ENCODE measurements at places on chromosomes 16 and 17. TPM values are rescaled to one million over a fixed set of nuclear protein-coding genes. Genes with fewer than 3 reads are reported as not detected.
A peak's percentile ranks its signal among the peaks of the same experiment; 100 is the strongest.

DNA sequence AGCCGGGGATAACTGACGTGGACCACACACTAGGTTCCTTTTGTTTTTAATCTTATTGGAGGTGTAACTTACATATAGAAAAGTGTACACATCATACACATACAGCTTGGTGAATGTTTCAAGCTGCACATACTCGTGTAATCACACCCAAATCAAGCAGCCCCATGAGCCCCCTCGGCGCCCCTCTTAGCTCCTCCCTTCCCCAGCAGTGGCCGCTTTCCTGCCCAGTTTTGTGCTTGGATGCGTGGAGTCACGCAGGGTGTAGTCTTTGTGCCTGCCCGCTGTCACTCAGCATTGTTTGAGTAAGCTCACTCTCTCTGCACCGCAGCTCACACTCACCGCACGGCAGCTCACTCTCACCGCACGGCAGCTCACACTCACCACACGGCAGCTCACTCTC, 151.7 kb upstream of the CHMP6 start:
- ATAC-seq = no peak

The BRIP1 gene
- 3.9 TPM for total RNA-seq

DNA sequence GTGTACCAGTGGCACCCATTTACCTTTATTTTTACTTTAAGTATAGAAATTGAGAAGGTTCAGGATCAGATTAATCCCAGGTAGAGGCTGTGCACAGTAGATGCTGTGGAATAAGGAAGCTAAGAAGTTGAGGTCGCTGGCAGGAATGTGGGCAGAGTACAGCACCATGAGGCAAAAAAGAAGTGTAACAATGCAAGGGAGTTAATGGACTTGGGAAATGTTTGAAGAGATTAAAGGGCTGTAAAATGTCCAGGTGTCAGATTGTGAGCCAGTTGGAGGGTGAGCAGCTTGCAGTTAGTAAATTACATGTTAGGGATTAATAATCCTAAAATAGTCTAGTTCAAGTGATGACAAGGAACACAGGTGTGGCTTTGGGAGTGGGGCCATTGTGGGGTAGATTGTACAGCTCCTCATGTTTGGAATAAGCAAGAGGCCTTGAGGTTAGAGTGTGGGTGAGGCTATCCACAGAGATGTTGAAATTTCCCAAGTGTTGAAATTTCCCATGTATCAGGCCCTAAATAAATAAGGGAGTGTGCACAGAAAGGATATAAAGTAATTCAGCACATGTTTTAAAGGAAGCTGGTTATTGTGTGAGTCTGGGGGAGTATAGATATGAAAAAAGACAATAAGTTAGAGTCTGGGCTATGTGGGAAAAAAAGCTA, 21.5 kb downstream of the TAT start:
- ATAC-seq = peak; percentile 23

DNA sequence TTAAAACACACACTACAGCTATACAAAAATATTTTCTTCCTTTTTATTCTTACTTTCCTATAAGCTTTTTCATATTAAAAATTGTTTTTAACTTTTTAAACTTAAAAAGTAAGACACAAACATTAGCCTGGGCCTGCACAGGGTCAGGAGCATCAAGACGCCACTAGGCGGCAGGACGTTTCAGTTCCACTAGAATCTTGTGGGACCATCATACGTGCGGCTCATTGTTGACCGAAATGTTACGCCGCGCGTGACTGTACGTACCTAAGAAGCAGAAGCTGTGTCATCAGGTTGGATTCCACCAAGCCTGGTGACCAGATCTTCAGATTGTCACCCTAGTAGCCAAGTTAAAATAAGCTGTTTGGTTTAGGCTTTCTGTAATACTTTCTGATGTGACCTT, 47.1 kb downstream of the USP10 start:
- no peak for ATAC-seq

DNA sequence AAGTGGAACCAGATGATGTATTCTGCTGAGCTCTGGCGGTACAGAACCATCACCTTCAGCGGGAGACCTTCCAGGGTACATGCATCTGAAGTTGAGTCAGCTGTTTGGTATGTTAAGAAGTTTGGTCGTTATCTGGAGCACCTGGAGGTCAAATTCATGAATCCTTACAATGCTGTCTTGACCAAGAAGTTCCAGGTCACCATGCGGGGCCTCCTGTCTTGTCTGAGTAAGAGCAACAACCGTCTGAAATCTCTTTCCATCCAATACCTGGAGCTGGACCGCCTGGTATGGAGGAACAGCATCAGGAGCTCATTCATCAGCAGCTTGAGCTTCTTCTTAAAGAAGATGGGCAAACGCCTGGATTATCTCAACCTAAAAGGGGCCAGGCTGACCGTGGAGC, 4.0 kb downstream of the FBXO39 start:
- ATAC-seq = no peak

DNA sequence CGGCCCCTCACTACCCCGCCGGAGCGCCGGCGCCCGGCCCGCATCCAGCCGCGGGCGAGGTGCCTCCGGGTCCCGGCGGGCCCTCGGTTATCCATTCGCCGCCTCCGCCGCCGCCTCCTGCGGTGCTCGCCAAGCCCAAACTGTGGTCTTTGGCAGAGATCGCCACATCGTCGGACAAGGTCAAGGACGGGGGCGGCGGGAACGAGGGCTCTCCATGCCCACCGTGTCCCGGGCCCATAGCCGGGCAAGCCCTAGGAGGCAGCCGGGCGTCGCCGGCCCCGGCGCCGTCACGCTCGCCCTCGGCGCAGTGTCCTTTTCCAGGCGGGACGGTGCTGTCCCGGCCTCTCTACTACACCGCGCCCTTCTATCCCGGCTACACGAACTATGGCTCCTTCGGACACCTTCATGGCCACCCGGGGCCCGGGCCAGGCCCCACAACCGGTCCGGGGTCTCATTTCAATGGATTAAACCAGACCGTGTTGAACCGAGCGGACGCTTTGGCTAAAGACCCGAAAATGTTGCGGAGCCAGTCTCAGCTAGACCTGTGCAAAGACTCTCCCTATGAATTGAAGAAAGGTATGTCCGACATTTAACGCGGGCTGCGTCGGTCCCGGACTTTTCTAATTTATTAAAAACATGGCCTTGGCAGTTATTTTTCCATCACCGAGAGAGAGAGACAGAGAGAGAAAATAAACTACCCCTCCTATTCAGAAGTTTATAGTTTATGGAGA, 2.8 kb downstream of the IRX5 start:
- ATAC-seq = no peak

GRCh38 chr17:33858682-33859081, 396.4 kb upstream of the CCL2 start:
- ATAC-seq = no peak

The NR1D1 gene
- total RNA-seq = 14.6 TPM

- no peak for ATAC-seq
Observed at GRCh38 chr17:63571632-63572310, 21.5 kb downstream of the DCAF7 start.

DNA sequence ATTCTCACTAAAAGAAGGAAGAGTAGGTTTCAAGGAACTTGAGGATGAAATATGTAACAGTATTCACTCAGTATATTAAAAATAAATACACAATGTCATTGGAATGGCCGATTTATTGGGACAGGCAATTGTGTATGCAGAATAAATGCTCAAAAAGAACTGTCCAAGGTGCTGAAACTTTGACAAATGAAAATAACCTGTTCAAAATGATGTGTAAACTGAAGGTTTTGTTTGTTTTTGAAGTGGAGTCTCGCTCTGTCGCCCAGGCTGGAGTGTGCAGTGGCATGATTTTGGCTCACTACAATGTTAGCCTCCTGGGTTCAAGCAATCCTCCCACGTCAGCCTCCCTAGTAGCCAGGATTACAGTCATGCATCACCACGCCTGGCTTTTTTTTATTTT, 318.7 kb upstream of the RBFOX1 start:
- ATAC-seq = no peak

DNA sequence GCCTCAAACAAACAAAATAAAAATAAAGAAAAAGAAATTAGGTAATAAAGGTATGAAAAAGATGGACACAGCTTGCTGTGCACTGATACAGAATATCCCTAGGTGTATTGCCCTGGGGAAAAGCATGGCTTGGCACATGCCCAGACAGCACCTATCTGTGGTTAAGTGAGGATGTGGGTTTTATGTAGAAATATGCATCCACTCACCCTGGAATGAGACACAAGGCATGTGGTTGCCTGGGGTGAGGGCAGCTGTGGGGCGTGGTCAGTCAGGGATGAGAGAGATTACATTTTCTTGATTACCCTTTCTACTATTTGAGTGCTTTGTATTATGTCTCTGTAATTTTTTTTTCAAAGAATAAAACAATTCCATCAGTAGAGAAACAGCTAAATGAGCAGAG, 6.9 kb downstream of the PLLP start:
- peak; percentile 54 for ATAC-seq

The ULK2 gene
- total RNA-seq = 8.4 TPM

The TBC1D3K gene
- not detected for total RNA-seq

DNA sequence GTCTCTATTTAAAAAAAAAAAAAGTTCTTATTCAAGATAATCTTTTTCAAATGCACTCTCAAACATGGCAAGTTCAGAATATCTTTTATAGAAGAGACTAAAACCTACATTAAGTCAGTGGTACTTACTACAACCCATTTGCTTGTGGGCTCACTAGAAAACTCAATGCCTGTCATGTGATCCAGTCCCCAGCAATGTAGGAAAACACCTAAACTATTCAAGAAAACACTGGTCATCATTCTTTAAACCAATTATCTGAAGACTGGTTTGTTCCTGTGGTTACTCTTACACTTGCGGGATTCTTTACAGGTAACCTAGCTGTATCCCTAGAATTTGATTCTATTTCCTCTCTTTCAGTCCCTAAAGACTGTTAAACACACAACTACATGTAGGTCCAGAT, 19.6 kb downstream of the MED13 start:
- ATAC-seq = no peak

The MYH1 gene
- not detected for total RNA-seq

- ATAC-seq = peak; percentile 2
Observed at GRCh38 chr16:68083861-68084503, 1.2 kb upstream of the NFATC3 start.

The ZNF598 gene
- 41.0 TPM for total RNA-seq

GRCh38 chr17:27241346-27241946, 52.5 kb upstream of the WSB1 start:
- ATAC-seq = peak; percentile 84

The WBP2 gene
- total RNA-seq = 57.5 TPM

GRCh38 chr16:50573279-50573678, 25.1 kb downstream of the NKD1 start:
- ATAC-seq = no peak

- ATAC-seq = no peak
Observed at GRCh38 chr16:88491560-88492310, 38.7 kb downstream of the ZFPM1 start.

GRCh38 chr17:823501-823902, 41.3 kb downstream of the MRM3 start:
- no peak for ATAC-seq

The CD19 gene
- 0.40 TPM for total RNA-seq

DNA sequence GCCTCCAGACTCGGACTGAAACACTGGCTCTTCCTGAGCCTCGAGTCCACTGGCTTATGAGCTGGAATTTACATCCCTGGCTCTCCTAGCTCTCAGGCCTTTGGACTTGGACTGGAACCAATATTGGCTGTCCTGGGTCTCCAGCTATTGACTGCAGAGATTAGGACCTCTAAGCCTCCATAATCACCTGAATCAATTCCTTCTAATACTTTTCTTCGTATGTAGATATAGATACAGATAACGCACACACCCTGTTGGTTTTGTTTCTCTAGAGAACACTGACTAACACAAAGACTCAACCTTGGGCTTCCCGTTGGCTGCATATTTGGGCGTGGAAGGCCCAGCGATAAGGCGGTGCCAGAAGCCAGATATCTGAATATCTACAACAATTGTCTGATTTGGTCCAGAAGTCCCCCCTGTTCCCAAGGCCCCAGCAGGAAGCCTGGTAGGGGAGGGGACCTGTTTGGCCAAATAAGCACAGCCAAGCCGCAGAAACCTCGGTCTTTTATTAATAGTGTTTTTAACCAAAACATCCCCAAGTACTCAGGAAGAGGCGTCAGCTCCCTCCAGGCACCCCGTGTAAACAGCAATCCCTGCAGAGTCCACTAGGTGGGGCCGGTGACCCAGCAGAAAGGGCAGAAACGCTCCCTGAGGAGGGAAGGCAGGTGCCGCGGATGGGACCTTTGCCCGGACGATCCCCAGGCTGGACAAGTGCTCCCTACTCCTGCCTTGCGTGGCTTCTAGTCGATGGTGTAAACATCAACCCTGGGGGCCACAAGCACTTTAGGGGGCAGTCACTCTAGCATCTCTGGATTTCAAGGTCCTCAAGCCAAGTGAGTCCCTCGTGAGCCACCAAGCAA, 57.0 kb downstream of the ABR start:
- ATAC-seq = peak; percentile 78

DNA sequence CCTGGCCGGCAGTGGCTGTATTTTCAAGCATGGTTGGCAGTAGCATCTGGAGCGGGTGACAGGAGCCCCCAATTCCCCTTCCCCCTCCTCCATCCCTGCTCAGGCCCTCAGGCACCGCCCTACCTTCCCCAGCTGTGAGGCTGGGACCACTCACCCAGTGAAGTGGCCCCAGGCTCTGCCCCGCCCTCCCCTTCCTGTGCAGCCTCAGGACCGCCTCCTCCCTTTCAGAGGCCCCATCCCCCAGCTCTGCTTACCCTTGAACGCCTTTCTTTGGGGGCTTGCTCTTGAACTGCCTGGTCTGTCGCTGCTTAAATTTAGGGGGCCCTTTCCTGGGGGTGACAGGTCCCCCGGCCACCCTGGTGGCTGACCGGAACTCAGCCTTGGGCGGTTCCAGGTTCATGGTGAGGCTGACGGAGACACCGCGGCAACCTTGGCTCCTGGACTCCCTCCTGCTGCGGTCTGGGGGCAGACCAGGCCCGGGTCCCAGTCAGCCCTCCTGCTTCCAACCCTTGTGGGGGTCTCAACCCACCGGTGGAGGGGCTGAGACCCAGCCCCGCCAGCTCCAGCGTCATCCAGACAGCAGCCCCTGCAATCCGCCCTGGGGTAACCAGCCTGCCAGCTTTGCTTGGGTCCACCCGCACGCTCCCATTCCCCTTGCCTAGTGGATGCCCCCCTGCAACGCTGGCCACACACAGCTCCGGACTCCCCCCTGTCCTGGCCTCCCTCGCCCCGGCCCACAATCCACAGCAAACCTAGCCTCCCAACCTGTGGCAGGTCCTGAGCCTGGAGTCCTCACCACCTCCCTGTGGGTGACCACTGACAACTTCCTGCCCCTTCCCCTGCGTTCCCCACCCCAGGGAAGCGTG, 3.2 kb downstream of the PDE6G start:
- no peak for ATAC-seq

- no peak for ATAC-seq
Observed at GRCh38 chr16:56400458-56400857, 24.9 kb downstream of the AMFR start.

DNA sequence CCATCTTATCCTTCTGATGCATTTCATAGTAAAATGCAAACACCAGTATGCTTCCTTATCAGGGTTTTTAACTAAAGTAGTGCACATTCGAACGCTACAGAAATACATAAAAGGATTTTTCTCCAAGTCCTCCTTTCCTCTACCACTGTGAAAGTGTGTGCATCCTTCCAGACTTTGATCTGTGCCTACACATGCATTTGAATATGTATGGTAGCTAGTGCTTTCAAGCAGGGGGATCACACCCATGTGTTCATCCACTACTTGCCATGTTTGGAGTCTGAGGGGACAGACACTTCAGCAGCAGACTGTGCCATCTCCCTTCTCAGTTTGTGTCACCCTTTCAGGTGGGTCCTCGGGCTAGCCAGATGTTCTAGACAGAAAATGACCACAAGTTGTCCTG, 14.9 kb downstream of the LDHD start:
- no peak for ATAC-seq

GRCh38 chr17:50149417-50150353, 792 bp downstream of the PPP1R9B start:
- ATAC-seq = peak; percentile 5

- no peak for ATAC-seq
Observed at GRCh38 chr16:67463059-67463458, 17.9 kb downstream of the ATP6V0D1 start.

The TMEM92 gene
- total RNA-seq = 0.88 TPM
